ENCODE measurements at places on chromosomes 13 and 19.

DNA sequence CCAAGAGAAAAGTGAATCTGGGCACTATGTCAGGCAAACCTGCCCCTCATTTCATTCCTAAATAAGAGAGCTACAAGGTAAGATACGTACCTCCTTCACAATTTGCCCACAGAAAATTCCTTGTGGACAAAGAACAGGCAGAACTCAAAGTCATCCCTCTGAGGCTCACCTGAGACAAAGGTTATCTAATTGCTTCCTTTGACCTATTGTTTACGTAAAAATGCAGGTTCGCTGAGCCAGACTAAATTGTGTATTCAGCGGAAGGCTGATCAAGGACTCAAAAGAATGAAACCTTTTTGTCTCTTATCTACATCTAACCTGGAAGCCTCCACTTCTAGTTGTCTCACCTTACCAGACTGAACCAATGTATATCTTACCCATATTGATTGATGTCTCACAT, 213.3 kb downstream of the POSTN start:
- no peak for DNase-seq

GRCh38 chr19:40802300-40803169, 3.5 kb downstream of the EGLN2 start:
- no peak for DNase-seq

GRCh38 chr19:45177817-45178261, at the start of gene TRAPPC6A:
TSS of gene TRAPPC6A (minus strand) at chr19:45178237. CDS start at chr19:45178218, 19 bp downstream.
- no peak for DNase-seq

GRCh38 chr19:30049846-30050667, 108.0 kb downstream of the URI1 start:
- DNase-seq: no peak

DNA sequence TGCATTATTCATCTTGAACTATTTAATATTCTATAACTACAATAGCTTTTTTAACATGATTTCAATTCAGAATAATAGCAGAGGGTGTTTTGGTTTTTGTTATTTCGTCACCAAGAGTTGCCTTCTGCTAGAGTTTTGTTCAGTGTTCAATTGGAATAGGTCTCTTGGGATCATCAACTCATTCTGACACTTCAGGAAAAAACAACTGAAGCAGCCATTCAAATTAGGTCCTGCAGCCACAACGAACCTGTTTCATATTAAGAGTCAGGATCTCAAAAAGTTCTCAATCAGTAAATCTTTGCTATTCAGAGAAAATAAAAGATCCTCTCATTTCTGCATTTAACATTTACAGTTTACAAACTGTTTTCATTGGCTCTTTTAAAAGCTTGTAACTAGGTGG, 2.4 kb upstream of the CHAMP1 start:
- no peak for DNase-seq

DNA sequence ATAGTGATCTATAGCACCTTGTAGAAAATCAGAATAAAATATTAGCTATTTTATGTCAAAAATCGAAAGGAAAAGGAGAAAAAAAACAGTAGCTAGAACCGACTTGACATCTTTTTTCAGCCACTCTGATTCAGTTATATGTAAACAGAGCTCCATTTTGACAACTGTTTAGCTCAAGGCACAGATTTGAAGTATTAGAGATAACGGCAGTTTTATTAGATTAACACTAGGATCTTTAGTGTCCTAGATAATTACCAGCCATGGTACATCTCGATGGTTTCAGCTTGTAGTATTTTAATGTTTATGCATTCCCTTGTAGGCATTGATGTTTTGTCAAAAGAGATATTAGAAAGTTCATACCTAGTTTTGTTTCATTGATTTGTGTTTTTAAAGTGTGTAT, 67.3 kb downstream of the PCDH17 start:
- DNase-seq: no peak

DNA sequence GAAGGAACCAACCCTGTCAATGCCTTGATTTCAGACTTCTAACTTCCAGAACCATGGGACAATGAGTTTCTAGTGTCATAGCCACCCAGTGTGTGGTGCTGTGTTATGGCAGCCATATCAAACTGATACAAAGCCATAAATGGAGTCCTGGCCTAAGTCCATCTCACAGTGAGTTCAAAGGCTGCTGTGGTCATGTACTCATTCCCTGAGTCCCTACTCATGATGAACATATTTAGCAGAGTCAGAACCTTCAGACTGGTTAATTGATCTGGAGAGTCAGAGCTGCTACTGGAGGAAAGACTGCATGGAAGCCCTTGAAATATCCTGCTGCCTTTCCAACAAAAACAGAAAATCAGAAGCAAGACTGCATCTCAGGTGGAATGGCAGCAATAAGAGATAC, 39.2 kb upstream of the CSNK1A1L start:
- DNase-seq: no peak

GRCh38 chr13:77583581-77583980, 48.1 kb downstream of the SCEL start:
- no peak for DNase-seq

GRCh38 chr19:48724796-48725753, 5.5 kb upstream of the MAMSTR start:
- no peak for DNase-seq

DNA sequence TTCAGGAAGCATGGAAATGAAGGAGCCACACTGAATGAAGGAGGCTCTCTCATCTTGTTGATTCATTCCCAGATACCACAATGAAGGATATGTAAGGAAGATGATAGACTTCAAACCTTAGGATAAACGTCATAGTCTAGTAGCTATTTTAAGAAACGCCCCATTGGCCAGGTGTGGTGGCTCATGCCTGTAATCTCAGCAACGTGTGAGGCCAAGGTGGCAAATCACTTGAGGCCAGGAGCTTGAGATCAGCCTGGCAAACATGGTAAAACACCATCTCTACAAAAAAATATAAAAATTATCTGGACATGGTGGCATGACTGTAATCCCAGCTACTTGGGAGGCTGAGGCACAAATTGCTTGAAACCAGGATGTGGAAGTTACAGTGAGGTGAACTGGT, 17.1 kb upstream of the ZNF841 start:
- DNase-seq: no peak

DNA sequence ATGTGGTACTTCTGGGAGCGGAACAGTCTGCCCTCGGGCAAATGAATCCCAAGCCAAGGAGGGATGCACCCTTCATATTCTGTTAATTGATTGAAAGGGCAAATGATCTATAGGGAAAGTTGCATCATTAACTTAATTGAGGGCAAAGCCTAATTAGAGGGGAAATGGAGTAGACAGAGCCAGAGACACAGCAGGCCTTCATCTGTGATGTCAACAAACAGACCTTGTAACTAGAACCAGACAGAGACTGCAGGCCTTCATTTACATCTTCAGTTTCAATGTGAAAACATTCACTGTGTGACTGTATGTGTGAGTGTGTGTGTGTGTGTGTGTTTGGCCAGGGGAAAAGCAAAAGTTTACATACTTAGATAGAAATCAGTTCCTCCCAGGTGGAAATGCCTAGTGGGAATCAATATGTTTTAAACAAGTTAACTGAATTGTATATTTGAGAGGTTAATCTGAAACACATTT, 126.4 kb downstream of the SPRY2 start:
- DNase-seq: no peak

DNA sequence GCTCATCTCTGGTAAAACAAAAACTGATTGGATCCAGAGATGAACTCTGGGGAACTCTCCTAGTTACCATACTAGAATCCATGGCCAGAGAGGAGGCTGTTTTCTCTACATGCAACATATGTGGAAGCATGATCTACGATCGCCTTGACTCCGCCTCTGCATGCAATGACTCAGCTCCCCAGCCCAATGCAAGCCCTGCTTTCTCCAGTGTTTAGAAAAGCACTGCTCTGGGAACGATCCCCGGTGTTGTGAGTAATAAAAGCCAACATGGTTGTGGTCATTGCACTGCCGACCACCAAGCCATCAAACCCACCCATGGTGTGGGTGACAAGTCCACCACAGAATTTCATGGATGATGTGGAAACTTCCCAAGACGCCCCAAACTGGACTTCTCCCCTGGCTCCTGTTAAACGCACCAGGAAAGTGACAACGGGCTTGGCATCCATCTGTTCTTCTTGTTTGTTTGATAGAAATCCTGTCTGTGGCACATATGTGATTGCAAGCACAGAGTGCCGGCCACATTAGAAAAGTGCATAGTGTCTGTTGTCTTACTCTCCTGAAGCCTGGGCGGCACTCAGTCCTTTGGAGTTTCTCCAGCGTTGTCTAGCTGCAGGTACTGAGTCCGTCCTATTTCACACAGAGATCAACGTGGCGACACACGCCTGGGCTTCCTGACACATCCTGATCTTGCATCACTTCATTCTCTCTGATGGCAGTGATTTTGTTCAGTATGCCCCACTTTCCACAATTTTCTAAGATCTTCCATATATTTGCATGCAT, 36.4 kb upstream of the VSTM2B start:
- DNase-seq: no peak

GRCh38 chr19:49387936-49388372, at the start of gene KASH5:
TSS of gene KASH5 (plus strand) at chr19:49388249. CDS start at chr19:49390884, 2,635 bp downstream.
- DNase-seq: peak; percentile 91

DNA sequence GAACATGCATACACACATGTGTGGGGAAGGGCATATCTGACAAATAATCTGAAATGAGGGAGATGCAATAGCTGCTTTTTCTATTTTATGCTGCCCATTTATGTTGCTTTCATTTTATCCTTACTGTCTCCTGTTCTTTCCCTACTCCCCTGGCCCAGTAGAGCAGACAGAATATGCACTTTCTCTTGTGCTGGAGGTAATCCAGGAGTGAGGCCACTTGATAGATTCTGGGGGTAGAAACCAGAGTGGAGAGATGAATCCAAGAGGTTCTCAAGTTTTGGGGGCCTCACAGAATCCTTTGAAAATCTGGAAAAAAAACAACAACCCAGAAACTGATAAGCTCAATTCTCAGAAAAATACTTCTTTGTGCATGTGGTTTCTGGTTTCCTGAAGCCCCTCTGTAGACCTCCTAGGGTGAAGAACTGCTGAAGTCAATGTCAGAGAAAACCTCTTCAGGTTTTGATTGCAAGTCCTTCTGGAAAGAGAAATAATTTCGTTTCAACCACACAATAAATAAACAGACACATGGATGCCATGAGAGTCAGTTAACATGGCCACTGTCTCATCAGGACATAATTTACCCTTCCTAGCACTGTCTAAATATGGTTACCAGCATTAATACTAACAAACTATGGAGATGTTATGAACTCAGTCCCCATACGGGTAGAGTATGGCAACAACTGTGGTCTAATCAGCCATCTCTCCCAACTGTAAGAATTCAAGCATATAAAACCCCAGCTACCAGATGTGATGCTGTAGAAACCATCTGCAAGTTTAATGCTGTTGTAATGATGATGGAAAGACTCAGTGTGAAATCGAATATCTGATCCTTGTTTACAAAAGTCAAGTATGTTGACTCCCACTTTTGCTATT, 355.6 kb downstream of the SLC7A1 start:
- no peak for DNase-seq

- no peak for DNase-seq
These were observed 1.5 kb upstream of the C5AR2 start for GRCh38 chr19:47330466-47330869.

DNA sequence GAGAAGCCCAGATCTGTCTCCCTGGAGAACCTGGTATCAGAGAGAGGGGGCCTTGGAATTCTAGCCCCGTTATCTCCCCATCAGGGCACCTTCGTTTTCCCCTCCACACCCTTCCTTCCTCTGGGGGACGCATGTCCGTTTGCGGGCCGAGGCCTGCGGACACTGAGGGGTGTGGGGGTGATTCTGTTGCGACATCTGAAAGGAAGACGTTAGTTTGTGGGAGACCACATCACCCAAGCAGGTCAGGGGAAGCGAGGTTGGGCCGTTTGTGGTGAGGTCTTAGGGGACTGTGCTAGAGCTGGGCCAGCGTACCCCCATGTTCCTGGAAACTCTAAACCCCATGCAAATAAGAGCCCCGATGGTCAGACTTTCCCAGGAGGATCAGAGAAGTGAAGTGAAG, 3.7 kb upstream of the HSH2D start:
- DNase-seq: no peak

DNA sequence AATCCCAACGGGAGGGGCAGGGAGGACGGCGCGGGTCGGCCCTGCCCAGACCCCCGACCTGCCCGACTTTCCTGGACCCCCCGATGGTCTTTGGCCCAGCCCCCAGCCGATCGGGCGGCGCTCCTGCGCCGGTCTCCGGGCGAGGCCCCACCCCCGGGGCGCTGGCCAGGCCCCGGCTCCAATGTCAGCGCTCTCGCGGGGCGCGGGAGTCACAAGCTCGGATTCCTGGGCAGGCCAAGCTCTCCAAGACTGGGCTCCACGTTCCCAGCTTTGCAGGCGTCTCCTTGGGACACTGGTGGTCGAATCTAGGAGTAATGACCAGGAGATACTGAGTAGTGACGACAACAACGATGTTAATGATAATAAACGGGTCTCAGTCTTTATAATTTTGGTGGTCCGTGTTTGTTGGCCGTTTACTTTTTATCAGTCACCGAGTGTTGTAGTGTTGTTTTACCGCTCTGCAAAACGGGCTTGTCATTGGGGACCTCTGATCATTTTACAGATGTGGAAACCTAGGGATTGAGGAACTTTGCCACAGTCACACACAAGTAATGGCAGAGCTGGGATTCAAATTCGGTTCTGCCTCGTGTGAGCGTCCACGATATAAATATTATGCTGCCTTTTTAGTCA, 545 bp downstream of the RAD23A start:
- peak; percentile 29 for DNase-seq

GRCh38 chr19:45275370-45275971, 24.4 kb downstream of the MARK4 start:
- no peak for DNase-seq

DNA sequence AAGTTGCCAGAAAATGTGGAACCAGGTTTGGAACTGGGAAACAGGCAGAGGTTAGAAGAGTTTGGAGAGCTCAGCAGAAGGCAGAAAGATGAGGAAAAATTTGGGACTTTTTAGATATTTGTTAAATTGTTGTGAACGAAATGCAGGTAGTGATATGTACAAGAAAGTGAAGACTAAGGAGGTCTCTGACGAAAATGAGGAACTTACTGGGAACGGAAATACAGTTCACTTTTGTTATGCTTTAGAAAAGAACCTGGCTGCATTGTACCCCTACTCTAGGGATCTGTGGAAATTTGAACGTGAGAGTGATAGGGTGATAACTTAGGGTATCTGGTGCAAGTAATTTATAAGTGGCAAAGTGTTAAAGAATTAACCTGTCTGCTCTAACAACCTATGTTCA, 632.4 kb downstream of the SLITRK5 start:
- DNase-seq: no peak

DNA sequence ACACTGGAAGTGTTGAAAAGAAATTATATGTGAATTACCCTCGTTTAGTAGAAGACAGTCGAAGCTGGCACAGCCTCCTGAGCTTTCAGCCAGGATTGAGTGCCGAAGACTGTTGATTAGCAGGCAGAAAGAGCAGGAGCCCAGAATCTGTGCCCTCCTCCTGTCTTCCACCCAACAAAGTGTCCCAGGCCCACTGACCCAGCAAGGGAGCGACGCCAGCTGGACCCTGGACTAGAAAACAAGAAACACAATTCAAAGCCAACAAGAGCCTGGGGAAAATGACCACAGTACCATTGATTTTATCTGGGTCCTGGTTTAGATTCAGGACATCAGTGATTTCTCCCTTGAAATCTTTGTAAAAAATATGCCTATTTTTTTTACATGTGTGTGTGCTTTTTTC, 120.7 kb downstream of the RXFP2 start:
- DNase-seq: no peak

GRCh38 chr13:28012896-28013295, 24.4 kb upstream of the URAD start:
- DNase-seq: no peak

- no peak for DNase-seq
These were observed 12.4 kb upstream of the GJA3 start for GRCh38 chr13:20173116-20173746.

All from stimulated activated CD4-positive, alpha-beta T cell treated with anti-CD3 and anti-CD28 coated beads, TNF-alpha, amount 100 ng/mL, for 24 hours (primary cell).